ENCODE measurements at places on chromosomes 7 and 10.

- DNase-seq = no peak
Measured at GRCh38 chr7:67654642-67655041, 658.0 kb downstream of the TYW1 start.

DNA sequence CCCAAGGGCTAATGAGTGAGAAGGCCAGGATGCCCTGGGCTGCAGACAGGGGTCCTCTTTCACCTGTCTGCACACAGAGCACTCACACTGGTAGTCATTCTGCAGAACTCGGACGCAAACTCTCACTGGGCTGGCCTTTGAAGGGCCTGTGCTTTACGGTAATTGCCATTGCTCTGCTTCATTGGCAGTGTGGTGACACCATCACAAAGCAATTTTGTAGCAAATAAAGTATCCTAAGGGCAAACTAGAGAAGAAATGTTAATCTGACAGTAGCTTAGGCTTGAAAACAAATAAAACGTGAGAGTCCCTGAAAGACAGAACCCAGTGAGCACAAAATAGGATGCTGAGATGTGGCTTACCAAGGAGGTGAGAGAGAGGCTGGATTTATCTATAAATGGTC is 30.6 kb upstream of the FIGNL1 start:
- no peak for DNase-seq

DNA sequence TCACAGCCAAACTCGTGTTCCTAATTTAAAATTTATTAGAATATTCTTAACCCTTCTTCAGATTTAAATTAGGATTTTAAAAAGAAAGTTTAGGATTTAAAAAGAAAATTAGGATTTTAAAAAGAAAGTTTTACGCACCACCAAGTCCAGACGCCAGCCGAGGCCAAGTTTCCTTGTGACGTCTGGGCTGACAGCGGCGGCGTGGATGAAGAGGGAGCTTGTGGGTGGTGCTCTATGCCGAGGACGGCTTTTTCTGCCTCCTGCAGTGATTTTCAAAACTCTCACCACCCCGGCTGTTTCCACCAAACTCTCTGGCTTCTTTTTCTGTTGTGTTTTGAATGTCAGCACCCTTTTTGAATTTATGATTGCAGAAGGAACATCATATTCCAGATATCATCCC is 252.9 kb downstream of the DNAJB6 start:
- no peak for DNase-seq

DNA sequence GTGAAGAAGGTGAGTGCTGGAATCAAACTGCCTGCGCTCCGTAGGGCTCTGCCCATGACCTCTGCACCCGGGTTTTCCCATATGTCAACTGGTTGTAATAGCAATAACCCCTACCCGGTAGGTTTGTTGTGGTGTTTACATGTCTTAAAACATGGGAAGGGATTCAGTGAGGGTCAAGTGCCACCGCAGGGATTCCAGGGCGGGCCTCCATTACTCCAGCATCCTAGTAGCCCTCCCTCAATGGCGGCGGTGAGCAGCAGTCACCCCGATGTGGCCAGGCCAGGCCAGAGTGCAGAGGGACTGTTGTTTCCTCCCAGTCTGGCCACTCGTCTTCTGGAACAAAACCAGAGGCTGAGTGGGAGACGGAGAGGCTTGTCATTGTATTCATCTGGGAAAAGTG is 37.6 kb upstream of the ENO4 start:
- no peak for DNase-seq

GRCh38 chr7:96416599-96416998 is 94.7 kb upstream of the SLC25A13 start:
- DNase-seq = no peak

DNA sequence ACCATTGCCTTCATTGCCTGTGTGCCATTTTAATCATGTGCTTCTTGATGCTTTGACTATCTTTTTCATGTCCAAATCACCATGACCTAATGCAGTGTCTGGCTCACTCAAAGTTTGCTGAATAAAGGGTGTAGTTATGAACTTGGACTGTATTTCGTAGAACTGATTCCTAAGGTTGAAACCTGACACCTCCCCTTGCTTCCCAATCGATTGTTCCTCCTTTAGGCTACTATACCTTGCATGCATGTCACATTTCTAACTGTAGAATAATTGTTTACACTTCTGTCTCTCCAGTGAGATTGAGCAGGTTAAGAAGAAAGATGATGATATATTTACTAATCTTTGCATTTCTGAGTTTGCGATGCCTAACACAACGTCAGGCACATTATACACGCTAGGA is 41.0 kb upstream of the CDK1 start:
- no peak for DNase-seq

GRCh38 chr10:121098211-121098610 is 247.0 kb downstream of the WDR11 start:
- DNase-seq = no peak

DNA sequence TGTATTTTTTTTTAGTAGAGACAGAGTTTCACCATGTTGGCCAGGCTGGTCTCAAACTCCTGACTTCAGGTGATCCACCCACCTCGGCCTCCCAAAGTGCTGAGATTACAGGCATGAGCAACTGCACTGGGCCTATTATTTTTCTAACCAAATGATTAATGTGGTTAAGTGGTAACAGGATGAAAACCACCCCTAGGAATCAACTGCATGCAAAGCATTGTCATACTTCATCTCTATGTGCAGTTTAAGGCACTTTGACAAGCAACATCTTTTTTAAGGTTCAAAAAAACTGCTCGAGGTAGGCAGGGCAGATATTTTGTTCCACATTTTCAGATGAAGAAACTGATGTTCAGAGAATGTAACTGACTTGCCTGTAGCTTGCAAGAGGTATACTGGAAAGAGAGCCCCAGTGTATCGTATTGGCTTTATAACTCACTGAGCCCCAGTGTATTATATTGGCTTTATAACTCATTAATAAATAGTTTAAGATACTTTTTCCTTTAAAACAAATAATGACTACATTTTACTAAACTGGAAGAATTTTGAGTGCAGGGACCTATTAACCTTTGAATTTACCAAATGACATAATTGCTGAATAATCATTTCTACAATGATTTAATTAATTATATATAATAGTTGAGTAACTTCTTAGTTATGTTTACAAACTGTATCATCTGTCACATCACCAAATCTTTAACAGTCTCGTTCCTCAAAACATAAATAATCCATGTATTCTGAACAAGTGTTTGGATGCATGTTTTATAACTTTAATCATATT is 38.1 kb downstream of the RTKN2 start:
- DNase-seq = no peak

DNA sequence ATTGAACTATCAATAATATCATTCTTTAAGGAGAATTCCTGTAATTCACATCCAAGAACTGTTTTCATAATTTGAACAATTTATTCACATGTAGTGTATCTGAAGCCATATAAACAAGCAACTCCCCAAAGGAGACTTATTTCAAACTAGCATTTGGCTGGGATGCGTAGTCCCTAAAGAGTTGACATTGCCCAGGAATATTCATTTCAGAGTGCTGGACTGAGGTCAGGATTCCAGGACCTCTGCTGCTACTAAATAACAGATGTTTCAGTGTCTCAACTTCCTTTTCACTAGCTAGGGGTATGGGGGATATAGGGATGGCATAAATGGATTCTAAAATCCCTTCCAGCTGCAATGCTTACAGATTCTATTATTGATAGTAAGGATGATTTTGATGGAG is 177.0 kb downstream of the TSPAN12 start:
- no peak for DNase-seq

GRCh38 chr7:48875045-48875916 is 49.1 kb upstream of the CDC14C start:
- DNase-seq = peak; percentile 40

DNA sequence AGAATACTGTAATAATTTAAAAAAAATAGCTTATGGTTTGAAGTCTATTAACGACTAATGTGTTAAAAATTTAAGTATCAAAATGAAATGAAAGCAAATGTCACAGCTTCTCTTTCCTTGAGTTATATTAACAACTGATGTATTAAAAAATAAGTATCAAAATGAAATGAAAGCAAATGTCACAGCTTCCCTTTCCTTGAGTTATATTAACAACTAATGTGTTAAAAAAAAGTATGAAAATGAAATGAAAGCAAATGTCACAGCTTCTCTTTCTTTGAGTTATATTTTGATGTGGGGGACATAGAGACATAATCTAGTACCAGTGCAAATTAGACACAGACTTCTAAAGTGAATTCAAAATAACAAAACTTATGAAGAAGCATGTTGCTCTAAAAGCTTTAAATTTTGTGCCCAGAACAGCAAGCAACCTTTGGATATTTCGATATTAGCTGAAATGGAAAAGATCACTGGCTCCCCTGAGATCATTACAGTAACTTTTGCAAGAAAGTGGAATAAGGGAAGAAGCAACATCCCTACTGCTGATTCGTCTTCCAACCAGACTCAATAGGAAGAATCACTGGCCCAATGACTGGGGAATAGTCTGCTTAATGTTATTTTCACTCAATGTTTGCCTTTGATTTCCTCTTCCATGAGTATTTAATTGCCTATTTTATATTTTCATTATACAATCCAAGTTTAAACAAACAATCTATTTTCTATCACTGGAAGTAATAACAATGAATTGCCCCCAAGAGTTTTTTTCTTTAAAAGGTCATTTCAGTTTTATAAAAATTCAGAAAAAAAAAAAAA is 8.0 kb downstream of the SKAP2 start:
- DNase-seq = no peak

DNA sequence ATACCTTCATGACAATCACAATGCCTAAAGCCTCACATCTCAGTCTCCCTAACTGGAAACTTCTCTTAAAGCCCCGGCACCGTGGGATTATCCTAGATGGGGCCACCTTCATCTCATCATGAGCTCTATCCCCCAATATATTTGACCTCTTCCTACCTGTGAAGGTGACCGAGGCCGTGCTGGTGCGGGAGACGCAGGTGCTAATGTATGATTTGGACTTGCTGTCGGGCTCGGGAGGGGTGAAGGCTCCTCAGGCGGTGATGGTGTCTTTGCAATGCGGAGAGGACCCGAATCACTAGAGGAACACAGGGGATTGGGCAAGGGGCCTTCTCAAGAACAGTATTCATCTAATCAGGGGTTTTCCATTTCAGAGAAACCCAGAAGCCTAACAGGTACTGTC is 168.4 kb downstream of the AMPH start:
- DNase-seq = no peak

- no peak for DNase-seq
Measured at GRCh38 chr10:58385784-58386112, 538 bp downstream of the TFAM start.

Data from NCI-H1105 (cell line).